ENCODE measurements at places on chromosomes 6 and 20.
A peak's percentile ranks its signal among the peaks of the same experiment; 100 is the strongest.

DNA sequence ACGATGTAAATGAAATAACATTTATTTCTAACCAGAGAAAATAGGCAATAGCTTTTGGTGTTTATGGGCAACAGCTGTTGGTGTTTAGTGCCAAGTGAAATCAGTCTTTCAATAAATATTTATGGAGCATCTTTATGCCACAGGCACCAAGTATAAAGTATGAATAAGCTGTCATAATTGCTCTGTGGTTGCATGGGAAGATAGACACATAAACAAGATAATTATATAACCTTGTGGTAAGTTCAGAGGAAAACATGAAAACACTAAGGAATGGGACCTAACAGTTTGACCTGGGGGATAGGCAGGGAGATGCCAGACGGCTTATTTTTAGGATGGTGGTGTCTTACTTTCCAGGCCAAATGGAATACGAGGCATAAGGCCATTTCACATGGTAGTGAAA lies 110.9 kb downstream of the GFRAL start:
- DNase-seq: no peak

DNA sequence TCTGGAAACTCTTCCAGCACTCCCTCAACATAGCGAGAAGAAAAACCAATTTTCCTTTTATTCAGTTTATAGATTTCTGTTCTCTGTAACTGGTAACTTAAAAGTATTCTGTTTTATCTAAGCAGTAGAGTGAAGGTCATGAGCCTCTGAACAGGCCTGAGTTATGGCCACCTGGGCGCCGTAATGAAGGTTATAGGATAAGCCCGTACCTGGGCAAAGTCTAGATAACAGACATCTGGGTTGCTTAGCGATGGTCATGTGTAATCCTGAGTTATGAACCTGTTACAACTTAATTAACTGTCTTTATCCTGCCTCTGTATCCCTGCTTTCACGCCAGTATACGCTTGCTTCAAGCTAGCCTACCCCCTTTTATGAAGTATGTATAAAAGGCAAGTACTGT lies 13.0 kb upstream of the FAM217A start:
- DNase-seq: no peak

DNA sequence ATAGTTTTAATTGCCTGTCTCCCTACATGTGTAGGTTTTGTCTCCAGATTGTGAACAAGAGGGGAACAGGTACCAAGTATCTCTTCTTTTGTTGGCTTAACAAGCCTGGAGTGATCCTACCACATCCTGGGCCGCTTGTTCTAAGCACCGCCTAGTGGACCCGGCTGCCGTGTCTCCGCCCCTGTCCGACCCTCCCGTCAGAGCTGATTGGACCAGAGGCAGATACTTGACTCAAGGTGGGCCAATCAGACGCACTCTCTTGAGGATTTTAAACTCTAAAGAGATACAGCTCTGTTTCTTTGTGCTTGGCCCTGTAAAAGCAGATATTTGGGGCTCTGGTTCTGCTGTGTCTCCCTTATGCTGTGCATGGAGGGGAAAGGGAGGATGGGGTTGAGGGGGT lies 68.2 kb downstream of the PRDM1 start:
- no peak for DNase-seq

DNA sequence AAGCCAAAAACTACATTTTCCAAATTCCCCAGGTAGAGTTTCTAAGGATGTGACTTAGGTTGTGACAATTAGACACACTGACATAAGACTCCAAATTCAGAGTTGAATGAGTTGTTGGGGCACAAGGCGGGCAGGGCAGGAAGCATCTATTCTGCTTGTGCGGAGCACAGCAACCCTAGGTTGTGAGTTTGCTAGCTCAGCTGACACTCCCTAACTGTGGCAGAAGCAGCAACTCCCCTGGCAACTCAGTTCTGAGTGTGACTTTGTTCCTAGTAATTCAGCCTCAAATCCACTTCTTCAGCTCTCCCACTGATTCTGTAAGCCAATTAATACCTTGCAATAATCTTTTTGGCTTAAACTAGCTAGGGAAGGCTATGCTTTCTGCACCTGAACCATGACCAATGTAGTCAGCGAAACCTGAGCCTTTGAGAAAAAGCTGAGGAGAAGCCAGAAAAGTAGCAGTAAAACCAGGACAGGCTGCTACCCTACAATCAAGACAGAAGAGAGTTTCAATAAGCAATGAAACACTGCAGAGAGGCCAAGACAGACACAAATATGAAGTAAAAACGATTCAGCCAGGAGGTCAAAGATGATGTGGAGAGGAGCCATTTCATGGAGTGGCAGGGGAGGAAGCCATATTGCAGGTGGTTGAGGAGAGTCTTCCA lies 30.0 kb upstream of the PAQR8 start:
- no peak for DNase-seq

DNA sequence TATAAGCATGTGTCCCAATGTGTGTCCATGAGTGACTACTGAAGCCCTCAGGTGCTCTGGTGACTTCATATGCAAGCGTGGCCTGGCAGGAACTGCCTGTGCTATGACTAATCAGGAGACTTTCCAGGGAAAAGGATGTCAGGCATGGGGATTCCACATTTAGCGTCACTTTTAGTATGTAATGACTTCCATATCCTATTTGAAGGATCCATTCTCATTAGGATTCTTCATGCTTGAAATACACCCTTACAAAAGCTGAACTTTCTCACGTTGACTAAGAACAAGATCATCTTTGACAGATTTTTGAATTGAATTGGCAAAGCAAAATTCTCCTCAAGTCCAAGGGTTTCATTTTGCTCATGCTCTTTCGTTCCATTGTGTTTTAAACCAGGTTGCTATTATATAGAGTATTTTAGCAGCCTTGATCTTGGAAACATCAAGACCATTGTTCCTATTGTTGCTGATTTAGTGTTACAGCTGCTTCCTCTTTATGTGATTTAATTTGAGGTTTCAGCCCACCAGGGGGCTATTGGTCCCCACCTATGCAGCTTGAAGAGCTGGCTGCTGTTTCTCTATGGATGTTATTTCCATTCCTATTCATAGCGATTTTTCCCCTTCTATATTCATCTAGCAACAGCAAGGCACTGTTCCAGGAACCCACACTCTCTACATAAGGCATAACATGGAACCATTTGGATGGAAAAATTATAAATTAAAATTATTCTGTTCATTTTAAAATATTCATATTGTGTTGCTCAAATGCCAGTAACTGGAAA lies 418.6 kb downstream of the CDKAL1 start:
- DNase-seq: peak; percentile 46

GRCh38 chr6:107361753-107362604 lies 97.4 kb downstream of the PDSS2 start:
- DNase-seq: no peak

- no peak for DNase-seq
Observed at GRCh38 chr6:163137398-163137881, 277.1 kb upstream of the QKI start.

GRCh38 chr6:57315111-57315510 lies 2.3 kb upstream of the PRIM2 start:
- no peak for DNase-seq

All from RWPE1 (cell line).